Activated CD4-positive, alpha-beta T cell treated with anti-CD3 and anti-CD28 coated beads, Interleukin-2, amount 50 U/mL, for 4 hours (primary cell): ENCODE measurements at places on chromosomes 7 and 10.

DNA sequence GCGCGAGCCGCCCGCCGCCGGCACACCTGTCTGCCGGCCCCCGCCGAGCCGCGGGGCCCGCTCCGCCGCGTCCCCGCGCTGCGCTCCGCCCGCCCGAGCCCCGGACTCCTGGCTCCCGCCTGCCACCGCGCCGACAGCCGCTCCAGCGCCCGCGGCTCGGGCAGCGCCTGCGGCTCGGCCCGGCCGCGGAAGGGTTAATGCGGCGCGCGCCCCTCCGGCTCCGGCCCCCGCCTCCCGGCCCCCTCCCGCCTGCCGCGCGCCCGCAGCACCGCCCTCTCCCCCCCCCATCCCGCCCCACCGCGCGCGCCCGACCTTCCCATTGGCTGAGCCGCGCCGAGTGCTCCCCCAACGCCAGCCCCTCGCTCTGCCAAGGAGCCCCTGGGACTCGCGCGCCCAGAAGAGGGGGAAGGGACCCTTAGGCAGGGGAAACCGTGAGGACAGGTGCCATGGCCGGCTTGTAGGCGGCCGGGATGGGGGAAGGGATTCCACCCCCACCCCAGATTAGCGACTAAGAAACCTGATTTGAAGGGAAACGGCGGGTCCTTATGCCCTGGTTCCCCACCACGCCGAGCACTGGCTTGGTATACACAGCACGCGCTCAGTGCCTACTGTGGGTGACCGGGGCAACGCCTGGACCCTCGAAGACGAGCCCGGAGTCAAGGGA, at the start of gene KCNH2:
KCNH2 (minus strand) TSS at position 196 of the 664 bp plus-strand sequence. CDS start 408 bp downstream, outside the sequence.
- no peak for DNase-seq

DNA sequence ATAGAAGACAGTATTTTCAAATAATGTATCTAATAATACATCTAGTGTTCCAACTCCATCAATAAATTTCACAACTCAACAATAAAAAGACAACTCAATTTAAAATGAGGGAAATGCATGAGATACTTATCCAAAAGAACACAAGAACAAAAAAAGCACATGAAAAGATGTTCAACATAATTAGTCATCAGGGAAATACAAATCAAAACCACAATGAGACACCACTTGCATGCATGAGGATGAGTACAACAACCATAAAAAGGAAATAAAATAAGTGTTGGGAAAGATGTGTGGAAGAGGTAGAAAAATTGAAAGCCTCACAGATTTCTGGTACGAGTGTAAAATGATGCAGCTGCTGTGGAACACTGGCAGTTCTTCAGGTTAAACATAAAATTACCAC, 111.6 kb upstream of the PTPRZ1 start:
- no peak for DNase-seq

DNA sequence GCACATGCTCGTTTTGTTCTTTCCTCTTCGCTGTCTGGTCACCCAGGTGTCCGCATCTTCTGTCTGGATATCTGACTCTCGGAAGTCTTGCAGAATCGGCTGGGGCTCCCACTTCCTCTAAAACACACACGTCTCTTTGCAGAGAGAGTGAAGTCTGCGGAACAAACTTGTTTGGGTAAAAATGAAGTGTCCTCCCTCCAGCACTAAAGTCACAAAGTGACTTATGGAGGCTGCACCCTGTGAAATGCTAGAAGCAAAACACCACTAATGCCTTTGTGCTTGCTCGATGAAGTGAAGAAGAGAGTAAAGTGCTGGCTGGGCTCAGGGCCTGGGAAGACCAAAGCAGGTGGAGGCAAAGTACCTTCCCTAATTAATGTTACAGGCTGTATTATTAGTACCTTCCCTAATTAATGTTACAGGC, 71.4 kb downstream of the FGFR2 start:
- DNase-seq, result no peak

DNA sequence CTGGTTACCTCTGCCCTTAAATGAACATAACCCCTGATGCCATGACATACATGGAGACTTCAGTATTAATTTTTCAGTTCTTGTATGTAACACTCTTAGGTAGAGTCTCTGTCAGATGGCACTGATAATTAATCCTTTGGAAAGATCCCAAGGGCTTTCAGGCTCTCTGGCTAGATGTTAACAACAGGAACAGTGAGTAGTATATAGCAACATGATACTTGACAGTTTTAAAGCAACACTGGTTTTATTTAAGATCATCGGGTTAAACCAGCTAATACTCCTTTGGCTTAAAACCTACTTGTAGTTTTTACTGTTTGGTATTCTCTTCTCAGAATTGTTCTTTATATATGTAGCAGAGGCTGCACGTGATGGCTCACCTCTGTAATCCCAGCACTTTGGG, 27.3 kb downstream of the AHCYL2 start:
- no peak for DNase-seq

GRCh38 chr7:151814400-151815009, 62.4 kb downstream of the PRKAG2 start:
- no peak for DNase-seq

GRCh38 chr10:60283397-60283796, 106.3 kb downstream of the ANK3 start:
- no peak for DNase-seq

GRCh38 chr7:130943336-130943901, 209.4 kb upstream of the KLF14 start:
- no peak for DNase-seq

- no peak for DNase-seq
These were observed 54.4 kb downstream of the PTN start for GRCh38 chr7:137289101-137289500.

DNA sequence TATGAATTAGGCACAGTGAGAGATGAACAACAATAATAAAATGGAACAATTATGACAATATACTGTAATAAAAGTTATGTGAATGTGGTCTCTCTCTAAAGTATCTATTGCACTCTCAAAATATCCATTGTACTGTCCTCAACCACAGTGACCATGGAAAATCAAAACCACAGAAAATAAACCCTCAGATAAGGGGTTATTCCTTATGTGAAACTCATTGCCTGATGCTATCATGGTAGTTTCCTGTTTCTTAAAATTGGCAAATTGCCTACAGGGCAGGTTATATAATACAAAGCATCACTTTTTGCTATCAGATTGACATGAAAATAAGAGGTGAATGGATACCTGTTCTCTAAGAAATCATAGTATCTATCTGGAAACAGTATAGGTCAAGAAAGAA, 3.8 kb downstream of the MCM10 start:
- DNase-seq, result no peak

- DNase-seq, result no peak
These were observed 434.6 kb downstream of the PAXIP1 start for GRCh38 chr7:154568346-154568745.

- DNase-seq, result no peak
These were observed 9.4 kb downstream of the HHEX start for GRCh38 chr10:92699193-92699517.

- no peak for DNase-seq
These were observed 272.9 kb downstream of the GALNT17 start for GRCh38 chr7:71404726-71405345.

- DNase-seq, result no peak
These were observed 192.8 kb downstream of the GPAM start for GRCh38 chr10:111990734-111991133.

- no peak for DNase-seq
These were observed 117.9 kb upstream of the AGR3 start for GRCh38 chr7:16999541-17000267.

- no peak for DNase-seq
These were observed 25.6 kb downstream of the PYROXD2 start for GRCh38 chr10:98389398-98389797.

GRCh38 chr10:76080991-76081390, 649.6 kb downstream of the LRMDA start:
- DNase-seq, result no peak

DNA sequence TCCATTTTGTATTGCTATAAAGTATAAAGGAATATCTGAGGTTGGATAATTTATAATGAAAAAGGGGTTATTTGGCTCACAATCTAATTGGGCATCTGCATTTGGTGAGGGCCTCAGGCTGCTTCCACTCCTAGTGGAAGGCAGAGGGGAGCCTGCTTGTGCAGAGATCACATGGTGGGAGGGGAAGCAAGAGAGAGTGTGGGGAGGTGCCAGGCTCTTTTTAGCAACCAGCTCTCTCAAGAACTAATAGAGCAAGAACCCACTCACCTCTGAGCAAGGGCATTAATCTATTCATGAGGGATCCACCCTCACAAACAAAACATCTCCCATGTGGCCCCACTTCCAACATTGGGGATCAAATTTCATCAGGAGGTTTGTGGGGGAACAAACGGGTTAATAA, 64.6 kb downstream of the OGDH start:
- DNase-seq, result no peak

- DNase-seq, result no peak
These were observed 108.0 kb upstream of the KMT2C start for GRCh38 chr7:152543799-152544198.

- DNase-seq, result no peak
These were observed 13.2 kb downstream of the HYCC1 start for GRCh38 chr7:23000597-23001360.

DNA sequence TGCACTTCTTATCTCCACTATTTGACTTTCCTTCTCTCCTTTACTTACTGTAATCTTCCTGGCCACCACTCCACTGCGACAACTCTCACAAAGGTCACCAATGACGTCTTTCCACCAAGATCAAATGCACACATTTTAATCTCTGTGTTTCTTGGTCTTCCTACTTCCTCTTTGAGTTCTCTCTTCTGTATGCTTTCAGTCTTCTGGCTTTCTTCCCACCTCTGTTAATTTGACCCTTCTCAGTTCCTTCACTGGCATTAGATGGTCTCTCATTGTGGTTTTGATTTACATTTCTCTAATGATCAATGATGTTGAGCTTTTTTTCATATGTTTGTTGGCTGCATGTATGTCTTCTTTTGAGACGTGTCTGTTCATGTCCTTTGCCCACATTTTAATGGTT, 31.9 kb downstream of the FAM107B start:
- DNase-seq, result no peak

DNA sequence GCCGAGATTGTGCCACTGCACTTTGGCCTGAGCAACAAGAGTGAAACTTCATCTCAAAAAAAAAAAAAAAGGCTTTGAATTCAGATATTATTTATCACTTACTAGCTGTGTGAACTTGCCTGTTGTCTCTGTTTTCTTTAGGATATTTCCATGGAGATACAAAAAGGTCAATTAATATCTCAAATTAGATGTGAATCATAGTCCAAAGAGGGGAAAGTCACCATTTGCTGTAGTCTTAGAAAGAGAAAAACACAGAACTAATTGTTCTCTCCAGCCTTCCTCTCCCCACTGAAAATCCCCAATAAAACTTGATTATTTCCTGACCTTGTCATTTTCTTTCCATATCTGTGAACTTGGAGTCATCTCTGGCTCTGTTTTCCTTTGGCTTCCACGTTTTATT, 21.2 kb downstream of the HEPACAM2 start:
- no peak for DNase-seq

GRCh38 chr10:22856444-22857074, 71.3 kb upstream of the ARMC3 start:
- DNase-seq, result no peak

DNA sequence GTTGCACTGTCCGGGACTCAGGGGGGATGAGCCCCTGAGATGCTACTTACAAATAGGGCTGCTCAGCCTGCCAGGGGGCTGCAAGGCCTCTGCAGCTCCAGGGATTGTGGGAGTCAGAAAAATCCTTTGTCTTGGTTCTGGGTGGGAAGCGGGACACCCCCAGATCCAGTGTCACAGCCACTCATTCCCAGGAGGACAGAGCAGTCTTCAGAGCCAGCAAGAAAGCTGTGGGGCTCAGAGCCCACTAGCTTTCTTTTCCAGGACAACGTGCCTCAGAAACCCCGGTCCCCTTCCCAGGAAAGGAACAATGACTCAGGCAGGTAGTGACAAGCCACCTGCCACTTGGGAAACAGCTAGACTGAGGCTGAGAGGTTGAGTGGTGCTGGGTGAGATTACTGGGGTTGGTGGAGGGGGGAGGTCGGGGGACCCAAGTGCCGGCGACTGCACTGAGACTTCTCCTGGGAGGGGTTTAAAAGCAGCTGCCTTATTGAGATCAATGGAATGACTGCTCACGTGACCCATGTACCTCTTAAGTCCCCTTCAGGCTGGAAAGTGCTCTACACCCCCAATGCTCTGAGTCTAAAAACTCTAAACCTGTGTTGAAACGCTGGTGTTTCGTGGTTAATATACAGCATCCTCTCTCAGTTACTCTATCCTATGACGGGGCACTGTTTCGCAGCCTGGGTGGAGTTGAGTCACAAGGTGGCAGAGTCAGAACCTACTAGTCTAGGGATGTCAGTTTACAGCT, 123.6 kb downstream of the UBE2H start:
- no peak for DNase-seq

DNA sequence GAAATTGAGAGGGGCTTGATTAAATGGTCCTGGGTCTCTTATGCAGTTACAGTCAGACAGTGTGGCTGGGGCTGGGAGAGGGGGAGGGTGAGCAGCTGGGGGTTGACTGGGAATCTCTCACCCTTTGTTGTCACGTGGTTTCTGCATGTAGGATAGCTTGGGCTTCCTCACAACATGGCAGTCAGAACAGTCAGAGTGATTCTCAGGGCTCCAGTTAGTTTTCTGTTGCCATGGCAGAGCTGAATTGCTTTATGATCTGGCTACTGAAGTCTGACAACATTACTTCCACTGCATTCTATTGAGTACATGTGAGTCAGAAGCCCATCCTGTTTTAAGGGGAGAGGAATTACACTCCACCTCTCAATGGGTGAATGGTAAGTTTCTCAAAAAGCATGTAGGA, 102.7 kb downstream of the WDR11 start:
- no peak for DNase-seq

DNA sequence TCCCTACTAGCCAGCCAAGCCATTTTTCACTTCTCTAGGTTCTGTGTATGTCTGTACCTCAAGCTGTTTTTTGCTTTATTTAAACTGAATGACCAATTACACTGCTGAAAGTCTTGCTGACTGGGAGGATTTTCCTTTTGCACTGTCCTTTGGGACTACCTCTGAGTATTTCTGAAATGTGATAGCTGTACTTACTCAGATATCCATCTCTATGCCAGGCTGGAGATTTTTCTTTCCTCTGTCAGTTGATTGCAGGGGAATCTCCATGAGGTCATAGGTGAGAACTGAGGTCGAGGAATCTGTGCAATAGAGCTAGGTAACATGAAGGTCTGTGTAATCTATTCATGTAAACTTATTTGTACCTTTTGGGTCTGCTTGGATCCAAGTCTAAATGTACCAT, 38.9 kb upstream of the ANKRD1 start:
- no peak for DNase-seq

DNA sequence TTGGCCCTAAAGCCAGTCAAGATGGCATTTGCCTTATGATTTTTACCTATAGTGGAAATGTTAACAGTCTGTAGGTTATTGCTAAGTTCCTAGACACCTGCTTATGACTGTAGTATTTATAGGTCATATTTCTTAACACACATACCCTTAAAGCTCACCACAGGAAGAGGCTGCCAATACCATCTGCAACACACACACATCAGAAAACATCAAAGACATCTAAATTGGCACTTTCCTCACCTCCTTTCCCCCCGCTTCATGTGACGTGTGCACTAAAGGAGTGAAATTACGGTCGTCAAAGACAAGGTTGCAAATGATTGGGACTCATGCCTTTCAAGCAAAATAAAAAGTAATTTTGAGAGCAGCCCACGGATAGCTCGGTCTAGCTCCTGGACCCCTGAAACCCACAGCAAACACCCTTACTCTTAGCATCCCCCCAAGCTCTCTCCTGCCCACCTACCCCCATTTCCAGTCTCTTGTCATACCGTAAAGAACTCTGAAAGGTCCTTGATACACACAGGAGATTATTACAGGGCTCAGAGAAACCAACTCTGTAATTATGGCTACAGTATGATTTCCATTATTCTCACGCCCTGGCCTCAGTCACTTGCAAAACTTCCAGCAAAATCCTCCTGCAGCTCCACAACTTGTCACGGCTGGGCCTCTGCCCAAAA, 90.5 kb downstream of the PLXNA4 start:
- no peak for DNase-seq
